NCI-H2107 (cell line): ENCODE measurements at places on chromosomes 6 and 20.

DNA sequence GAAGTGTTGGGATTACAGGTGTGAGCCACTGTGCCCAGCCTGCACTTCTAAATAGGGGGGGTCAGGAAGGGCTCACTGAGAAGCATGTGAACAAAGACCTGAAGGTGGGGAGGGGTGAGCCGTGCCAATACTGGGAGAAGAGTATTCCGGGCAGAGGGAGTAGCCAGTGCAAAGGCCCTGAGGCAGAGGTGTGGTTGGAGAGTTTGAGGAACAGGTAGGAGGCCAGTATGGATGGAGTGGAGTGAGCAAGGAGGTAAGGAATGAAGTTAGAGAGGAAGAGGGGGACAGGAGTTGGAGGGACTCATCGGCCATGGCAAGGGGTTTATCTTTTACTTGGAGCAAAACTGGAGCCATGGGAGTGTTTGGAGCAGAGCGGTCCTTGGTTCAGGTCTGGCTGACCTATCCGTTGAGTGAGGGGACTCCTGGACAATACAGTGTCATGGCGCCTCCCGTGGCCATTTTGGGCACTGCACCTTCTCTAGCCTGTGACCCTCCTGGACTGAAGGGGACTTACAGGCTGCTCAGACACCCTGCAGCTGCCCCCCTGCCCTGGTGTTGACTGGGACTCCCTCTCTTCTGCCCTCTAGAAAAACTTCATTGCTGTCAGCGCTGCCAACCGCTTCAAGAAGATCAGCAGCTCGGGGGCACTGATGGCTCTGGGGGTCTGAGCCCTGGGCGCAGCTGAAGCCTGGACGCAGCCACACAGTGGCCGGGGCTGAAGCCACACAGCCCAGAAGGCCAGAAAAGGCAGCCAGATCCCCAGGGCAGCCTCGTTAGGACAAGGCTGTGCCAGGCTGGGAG is 12.1 kb downstream of the FOXS1 start:
- no peak for DNase-seq

GRCh38 chr6:71582820-71583219 is 294.2 kb downstream of the OGFRL1 start:
- no peak for DNase-seq

DNA sequence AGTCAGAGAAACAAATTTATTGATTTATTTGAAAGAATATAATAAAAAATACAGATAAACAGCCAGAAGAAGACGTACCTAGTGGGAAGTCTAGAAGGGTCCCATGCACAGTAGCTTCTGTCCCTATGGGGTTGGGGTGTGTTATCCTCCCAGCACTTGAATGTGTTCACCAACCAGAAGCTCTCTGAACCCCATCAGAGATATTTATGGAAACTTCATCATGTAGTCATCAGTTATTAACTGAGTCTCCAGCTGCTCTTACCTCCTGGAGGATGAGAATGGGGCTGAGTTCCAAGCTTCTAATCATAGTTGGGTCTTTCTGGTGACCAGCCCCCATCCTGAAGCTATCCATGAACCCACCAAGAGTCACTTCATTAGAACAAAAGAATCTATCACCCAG is 15.4 kb upstream of the USP45 start:
- DNase-seq: no peak

DNA sequence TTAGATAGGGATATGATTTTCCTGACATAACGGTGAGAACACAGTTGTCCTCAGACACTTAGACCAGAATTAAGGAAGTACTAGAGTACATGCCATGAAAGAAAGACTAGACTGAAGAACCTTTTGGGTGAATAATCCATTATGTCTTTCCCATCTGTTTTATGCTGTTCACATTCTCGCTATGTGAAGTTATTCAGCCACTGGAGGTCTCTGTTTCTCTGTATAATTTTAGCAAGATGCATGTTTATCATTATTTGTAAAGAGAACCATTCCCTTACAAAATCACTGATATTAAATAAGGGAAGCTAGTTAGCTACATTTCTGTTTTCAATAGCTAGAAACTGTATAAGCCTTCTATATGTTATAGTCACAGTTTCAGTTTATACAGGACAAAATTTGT is 391.9 kb downstream of the CD109 start:
- DNase-seq: no peak

DNA sequence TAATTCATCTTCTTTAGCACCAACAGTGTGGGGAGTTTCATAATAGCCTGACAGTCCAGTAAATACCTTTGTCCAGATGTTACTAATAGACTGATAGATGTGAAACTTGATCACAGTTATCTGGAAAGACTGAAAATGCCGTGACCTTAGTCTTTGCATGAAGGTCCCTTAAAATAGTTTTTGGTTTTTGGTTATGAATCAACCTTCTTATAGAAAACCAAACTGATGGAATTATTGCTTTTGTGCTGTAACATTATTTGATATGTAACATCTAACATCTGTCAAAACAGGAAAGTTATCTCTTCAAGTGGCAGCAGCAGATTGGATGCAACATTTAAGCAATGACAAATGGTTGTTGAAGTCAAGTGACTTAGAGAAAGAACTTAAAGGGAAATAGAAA is 190.4 kb downstream of the DOK5 start:
- DNase-seq: no peak

GRCh38 chr6:21808045-21808470 is 214.5 kb downstream of the SOX4 start:
- DNase-seq: no peak

DNA sequence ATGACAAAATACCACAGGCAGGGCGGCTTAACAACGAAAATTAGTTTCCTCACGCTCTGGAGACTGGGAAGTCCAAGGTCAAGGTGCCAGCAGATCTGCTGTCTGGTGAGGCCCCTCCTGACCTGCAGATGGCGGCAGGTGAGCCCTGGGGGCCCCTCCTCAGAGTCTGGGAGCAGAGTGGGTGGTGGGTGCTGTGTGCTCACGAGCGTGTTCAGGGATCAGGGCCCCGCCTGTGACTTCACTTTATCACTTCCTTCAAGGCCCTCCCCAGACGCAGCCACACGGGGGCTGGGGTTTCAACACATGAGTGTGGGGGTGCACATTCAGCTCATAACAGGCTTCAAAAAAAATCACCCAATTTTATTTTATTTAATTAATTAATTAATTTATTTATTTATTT is 39.3 kb downstream of the SLC2A4RG start:
- no peak for DNase-seq

GRCh38 chr6:36700831-36701230 is 3.2 kb downstream of the RAB44 start:
- no peak for DNase-seq

GRCh38 chr6:43211955-43212354 is 17.3 kb downstream of the DNPH1 start:
- DNase-seq: no peak

- DNase-seq: no peak
Measured at GRCh38 chr6:168314948-168315347, 4.6 kb downstream of the DACT2 start.

DNA sequence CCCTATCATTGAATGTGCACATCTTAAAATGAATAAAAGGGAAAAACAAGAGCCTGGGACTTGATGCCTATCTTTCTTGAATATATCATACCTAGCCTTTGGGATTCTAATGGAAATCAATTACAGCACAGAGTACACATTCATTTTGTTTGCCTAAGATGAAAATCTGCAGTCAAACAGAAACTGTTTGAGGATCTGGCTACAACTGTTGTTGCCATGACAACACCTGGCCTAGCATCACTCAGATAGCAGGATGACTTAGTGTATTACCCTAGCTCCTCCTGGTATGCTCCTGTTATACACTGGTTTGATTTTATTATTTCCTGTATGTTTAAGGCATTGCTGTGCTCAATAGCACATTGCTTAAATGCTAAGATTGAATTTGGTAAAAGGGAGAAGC is 71.5 kb upstream of the LAMP5 start:
- DNase-seq: no peak

DNA sequence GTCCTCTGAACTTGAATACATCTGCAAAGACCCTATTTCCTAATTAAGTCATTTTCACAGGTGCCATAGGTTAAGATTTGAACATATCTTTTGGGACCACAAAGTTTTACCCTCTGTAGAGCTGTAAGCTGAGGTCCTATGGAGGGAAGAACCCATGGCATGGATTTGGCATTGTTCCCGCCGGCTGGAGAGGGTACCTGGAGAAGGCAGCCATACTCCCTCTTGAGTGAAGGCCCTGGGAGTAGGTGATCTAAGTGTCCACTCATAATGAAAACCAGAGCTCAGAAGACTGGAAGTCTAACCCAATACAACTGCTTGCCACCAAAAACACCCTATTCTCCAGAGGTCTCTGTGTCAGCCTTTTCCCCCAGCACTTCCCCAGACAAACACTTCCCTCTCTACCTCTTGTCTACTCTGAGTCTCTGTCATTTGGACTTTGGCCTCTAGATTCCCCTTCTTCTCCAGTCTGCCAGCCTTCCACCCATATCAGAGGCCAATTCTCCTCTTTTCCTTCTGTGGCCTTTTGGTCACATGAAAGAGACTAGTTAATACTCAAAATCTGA is 363.9 kb downstream of the MAFB start:
- no peak for DNase-seq

GRCh38 chr20:1165521-1165920 is 19.3 kb downstream of the TMEM74B start:
- DNase-seq: no peak
